ENCODE measurements at places on chromosomes 3 and 15. TPM values are rescaled to one million over a fixed set of nuclear protein-coding genes. Genes with fewer than 3 reads are reported as not detected.

The ULK4 gene
- total RNA-seq: 8.4 TPM

The SCAPER gene
- 10.0 TPM for total RNA-seq

The EPHA3 gene
- total RNA-seq: 3.6 TPM

The PATL2 gene
- total RNA-seq: 0.12 TPM

The TEX264 gene
- 37.7 TPM for total RNA-seq

The DHX30 gene
- total RNA-seq: 36.0 TPM

The TRAT1 gene
- total RNA-seq: not detected

The GABRR3 gene
- total RNA-seq: not detected

The GPR62 gene
- not detected for total RNA-seq

The COL7A1 gene
- 7.0 TPM for total RNA-seq

The ATP13A5 gene
- total RNA-seq: 0.04 TPM

The AP3B2 gene
- total RNA-seq: 0.14 TPM
